ENCODE measurements at places on chromosomes 2 and 18.

GRCh38 chr2:47686018-47686417 is 96.9 kb upstream of the MSH6 start:
- DNase-seq: no peak

DNA sequence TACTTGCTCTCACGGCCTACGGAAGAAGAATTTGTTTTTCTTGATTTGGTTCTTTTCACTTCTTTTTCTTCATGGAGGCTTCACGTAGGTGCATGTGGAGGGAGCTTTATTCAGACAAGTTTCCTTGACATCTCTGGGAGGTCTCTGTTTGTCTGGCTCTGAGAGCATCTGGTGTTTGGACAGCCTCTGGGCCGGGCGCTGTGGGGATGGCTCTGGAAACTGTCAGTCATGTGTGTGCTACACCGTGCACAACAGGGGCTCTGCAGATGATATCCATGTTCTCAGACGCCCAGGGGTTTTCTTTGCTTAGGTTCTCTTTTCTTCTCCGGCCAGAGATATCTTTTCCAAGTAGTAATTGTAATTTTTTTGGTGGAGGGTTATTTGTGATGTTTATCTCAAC is 130.7 kb downstream of the SH3RF3 start:
- no peak for DNase-seq

- no peak for DNase-seq
These were observed 169.1 kb downstream of the ATAD2B start for GRCh38 chr2:23757686-23758433.

DNA sequence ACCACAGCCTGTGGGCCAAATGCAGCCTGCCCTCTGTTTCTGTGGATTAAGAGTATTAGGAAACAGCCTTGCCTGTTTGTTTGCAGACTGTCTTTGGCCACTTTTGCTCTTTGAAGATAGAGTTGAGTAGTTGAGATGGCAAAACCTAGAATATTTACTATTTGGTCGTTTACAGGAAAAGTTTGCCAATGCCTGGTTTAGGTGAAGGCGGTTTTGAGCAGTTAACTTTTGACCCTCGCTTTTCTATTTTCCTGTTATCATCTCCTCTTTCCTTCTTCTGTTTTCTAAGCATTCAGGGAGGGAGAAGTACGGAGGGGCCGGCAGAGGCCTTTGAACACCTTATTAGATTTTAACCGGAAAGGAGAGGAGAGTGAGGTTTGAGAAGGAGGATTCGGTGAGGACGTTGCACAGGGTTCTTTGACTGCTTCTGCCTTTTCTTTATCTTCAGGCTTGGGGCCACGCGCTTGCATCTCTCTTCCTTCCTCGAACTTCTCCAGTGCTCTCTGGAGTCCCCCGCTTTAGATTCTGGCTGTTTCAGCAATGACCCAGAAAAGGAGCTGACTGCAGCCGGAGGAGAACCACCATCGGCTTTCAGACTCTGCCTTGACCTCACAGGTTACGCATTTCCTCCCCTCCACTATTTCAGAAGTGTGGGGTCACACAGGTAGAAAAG is 39.2 kb downstream of the IL1R2 start:
- no peak for DNase-seq

GRCh38 chr2:5020116-5020875 is 671.9 kb upstream of the SOX11 start:
- DNase-seq: no peak

- DNase-seq: no peak
These were observed 389.8 kb downstream of the LNPK start for GRCh38 chr2:175612280-175612679.

- no peak for DNase-seq
These were observed 213.8 kb upstream of the FBXO11 start for GRCh38 chr2:48120112-48120511.

GRCh38 chr2:6024784-6025183 is 332.6 kb downstream of the SOX11 start:
- no peak for DNase-seq

Measured in activated T-helper 1 cell treated with anti-CD3 and anti-CD28 coated beads, Interleukin-2, amount 50 U/mL, for 16 hours (primary cell).